Adrenal gland (tissue), 19 donors: ENCODE measurements at places on chromosomes 1 and 21. TPM values are rescaled to one million over a fixed set of nuclear protein-coding genes. Genes with fewer than 3 reads are reported as not detected.
A peak's percentile ranks its signal among the peaks of the same experiment; 100 is the strongest.

GRCh38 chr1:112956544-112957132 is 642 bp upstream of the SLC16A1 start:
- no peak for DNase-seq

GRCh38 chr1:102897557-102897956 is 210.8 kb downstream of the COL11A1 start:
- no peak for DNase-seq

DNA sequence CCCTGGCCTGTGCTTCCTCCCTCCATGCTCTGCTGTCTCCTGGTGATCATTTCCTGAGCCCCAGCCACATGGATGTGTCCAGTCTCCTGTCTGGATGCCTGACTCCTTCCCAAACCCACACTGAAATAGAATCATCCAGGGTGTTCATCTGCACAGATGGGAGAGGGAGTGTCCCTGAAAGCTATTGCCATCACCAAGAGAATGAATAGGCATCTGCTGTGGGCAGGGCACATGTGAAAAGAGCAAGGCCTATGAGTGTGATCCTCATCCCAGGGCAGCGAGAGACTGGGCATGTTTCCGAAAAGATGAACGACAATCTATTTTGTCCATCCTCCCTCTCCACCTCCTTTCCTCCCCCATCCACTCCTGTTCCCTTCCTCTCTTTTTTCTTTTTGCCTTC is 5.0 kb downstream of the IGSF21 start:
- DNase-seq, result no peak

GRCh38 chr1:8392522-8392921 is 74.6 kb downstream of the SLC45A1 start:
- no peak for DNase-seq

DNA sequence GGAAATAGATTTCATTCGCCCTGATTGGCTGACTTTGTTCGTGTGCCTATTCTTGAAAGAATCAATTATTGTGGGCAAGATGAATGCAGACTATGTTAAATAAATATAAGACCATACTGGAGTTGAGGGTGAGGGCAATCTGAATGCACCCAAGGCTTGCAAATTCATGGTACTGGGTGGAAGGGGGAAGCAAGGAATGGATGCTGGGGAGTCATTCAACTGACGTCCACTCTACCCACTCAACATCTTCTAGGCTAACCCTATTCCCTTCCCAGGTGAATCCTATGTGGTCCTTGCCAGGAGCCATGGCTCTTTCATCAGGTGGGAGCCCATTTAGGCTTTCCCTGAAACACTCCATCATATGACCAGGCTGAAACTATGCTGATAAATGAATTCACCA is 5.7 kb upstream of the CYP4B1 start:
- no peak for DNase-seq

- no peak for DNase-seq
Observed at GRCh38 chr1:37438037-37438868, 36.1 kb upstream of the ZC3H12A start.

- DNase-seq, result no peak
Observed at GRCh38 chr1:8457760-8458381, 140.0 kb downstream of the SLC45A1 start.

DNA sequence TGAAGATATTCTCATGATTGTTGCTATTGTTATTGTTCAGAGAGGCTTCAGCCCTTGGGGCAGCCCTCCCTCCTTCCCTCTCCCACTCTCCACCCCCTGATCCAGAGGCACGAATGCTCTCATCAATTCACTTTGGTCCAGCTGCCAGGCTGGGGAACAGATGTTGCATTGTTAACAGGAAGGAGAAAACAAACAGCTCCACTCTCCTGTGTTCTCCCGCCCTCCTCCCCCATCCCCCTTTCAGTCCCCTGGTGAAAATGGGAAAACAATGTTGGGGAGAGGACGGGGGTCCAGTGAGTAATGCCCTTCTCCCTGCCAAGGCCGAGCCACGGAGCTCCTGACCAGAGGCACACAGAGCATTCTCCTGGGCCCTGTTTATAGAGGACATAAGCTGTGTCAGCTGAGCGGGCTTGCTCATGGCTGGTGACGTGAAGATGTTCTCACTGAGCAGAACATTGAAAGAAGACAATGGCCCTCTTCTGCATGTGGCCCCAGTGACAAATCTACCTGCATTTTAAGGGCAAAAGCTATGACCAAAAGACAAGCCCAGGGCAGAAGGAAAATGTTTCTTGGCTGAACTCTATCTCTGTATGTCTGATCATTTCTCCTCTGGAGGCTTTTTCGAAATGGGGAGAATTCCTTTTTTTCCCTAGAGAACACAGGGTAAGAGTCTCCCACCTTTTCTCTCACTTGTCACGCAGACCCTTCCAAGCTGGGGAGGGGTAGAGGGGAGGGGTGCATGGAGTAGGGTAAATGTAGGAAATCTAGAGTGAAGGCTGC is 111.7 kb downstream of the GLUL start:
- no peak for DNase-seq

DNA sequence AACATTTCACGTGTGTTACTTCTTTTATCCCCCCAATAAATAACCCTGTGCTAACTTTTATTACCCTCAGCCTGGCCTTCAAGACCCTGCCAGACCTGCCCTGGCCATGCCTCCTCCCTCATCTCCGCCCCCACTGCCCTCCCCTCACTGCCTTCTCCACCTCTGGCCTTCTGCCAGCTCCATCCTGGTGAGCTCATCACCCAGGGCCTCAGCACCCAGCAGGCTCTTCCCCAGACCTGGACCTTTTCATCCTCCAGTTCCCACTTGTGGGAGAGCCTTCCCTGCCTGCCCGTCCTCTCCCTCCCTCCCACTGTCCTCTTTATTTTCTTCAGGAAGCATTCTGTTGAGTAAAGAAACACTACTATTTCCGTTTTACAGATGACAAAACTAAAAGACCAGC is 72.0 kb downstream of the SLC66A1 start:
- peak; percentile 53 for DNase-seq

DNA sequence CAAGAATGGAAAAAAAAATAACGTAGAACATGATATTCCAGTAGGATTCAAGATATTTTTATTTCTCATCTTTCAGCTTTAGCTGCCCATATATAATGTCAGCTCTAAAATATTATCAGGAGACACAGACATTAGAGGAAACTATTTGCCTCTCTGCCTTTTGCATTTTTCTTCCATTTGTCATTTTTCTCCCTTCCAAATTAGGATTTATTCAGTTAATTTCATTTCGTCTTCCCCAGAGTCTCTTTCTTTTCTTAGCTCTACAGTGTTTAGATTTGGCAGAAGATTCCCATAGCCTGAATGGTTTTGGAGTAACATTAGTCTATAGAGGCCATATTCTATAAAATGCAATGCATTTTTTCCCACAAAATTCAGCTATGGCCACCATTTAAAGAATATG is 5.1 kb upstream of the ENAH start:
- no peak for DNase-seq

DNA sequence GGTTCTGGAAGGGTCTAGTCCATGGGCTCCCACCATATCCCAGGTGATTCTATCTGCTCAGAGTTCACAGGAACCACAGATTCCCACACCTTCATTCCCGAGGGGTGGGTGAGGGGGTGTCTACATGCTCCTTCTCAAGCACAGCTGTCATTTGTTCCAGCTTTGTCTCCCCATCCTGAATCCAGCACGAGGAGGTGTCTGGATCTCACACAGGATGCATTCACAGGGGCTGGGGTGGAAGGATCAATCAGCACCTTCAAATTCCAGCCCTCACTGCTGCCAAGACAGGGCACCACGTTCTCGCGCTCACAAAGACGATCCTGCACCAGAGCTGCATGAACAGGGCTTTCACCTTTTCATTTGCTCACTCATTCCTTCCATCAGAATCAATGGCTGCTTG is 52.7 kb downstream of the TCP10L start:
- DNase-seq, result no peak

GRCh38 chr1:191260056-191260455 is 782.4 kb upstream of the BRINP3 start:
- no peak for DNase-seq

- DNase-seq, result no peak
Observed at GRCh38 chr1:207030522-207031009, 2.0 kb downstream of the C1orf116 start.

- DNase-seq, result no peak
Observed at GRCh38 chr1:232877365-232878028, 72.3 kb downstream of the MAP10 start.

DNA sequence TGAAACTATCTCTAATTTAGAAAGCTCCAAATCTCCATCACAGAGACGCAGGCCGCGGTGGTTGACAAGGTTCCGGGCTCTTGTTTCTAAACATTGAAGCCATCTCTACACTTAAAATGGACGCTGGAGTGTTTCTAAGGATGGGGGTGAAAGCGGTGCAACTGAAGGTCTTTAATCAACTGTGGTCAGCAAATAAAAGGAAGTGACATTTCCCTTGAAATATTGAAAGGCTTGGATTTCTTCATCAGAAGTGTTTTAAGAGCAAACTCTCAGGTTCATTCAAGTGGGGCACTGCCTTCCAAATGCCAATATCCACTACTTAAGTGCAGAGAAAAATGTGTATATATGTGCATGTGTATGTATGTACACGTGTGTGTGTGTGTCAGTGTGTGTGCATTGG is 117.3 kb downstream of the KAZN start:
- no peak for DNase-seq

DNA sequence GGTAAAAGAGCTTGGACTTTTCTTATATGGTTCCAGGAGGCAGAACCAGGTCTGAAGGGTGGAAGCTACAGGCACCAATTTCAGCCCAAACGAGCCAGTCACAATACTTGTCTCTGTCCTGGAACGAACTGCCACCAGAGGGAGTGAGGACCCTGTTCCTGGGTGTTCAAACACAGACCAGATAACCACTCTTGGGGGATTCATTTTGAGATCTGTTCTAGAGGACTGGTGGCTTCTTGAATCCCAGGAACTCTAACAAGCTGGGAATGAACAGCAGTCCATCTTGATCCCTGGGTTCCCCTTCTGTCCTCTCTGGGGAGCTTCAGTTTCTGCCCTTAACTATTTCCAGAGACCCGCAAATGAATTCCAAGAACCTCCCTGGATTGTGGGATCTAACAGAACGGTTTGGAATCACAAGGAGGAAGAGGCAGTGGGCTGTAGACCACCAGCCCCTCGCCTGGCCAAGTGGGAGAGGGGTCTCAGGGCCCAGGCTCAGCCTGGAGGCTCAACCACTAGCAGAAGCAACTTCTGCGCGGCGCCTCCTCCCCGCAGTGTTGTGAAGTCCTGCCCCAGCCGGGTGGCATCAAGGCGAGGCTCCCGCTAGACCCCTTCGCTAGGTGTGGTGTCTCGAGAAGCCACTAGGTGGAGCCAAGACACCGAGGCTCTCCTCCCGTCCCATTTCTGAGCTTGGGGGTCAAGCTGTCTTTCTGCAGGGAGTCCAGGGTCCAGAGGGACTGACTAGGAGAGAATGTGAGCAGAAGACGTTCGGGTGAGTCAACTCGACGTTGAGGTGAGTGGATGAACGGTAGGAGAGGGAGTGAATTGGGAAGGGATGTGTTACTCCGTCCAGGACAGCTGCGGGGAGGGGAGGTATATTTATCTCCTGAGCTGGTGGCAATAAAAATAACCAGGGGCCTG is 12.1 kb upstream of the NES start:
- DNase-seq, result peak; percentile 80

The OR10Z1 gene
- not detected for polyA plus RNA-seq

The OLIG2 gene
- 0.16 TPM for polyA plus RNA-seq

The VCAM1 gene
- 32.3 TPM for polyA plus RNA-seq

The DCDC2B gene
- not detected for polyA plus RNA-seq

The HENMT1 gene
- 4.9 TPM for polyA plus RNA-seq

The MROH9 gene
- not detected for polyA plus RNA-seq

The ZNF670 gene
- 0.80 TPM for polyA plus RNA-seq

The ZBTB40 gene
- 20.5 TPM for polyA plus RNA-seq

The ZSWIM5 gene
- 5.6 TPM for polyA plus RNA-seq
